Stimulated activated CD8-positive, alpha-beta memory T cell treated with anti-CD3 and anti-CD28 coated beads, Interleukin-7, amount 100 ng/mL, for 1 hour (primary cell): ENCODE measurements at places on chromosomes 4 and X.

DNA sequence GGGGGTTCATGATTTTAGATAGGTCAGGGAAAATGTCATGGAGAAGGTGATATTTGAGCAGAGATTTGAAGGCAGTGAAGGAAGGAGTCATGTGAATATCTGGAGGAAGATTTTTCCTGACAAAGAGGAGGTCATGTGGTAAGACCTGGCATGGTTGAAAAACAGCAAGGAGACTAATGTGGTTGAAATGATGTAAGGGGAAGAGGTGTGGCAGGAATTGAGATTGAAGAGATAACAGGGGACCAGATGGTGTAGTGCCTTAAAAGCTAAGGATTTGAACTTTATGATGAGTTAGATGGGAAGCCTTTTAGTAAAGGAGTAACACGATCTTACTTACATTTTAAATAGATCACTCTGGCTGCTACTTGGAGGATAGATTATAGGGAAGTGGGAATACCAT is 210.9 kb downstream of the RTL9 start:
- no peak for DNase-seq

DNA sequence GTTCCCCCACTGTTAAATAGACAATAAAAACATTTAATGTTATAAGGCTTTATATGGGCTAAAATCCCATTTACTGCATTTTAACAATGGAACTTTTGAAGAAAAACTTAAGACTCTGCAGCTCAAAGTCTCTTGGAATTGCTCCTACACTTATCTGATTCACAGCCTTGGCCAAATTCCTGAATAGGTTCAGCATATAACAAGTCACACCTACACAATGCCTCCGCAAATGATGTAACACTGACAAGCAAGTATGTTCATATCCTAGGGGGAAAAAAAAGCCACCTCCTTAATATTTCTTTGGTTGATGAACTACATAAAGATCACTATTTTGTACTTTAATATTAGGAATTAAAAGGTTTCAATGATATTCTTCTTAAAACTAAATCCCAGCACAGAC is 34.5 kb downstream of the RPS6KA6 start:
- no peak for DNase-seq

DNA sequence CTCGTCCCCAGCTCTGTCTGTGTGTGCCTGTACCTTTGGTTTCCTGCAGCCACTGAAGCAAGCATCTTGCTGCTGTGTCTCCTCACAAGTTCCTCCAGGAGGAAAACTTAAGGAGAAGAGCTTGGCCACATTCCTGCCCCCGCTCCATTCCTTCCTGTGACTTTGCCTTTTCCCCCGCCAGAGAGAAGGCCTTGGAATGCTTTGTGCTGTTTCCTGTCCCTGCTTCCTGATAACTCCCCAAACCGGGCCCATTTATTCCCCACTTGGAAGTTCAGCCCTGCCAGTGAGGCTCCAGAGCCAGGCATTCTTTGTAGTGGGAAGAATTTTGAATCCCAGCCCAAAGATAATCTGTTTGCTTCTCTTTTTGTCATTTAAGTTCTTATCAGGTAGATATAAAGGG is 33.1 kb downstream of the SMIM10L2A start:
- no peak for DNase-seq

DNA sequence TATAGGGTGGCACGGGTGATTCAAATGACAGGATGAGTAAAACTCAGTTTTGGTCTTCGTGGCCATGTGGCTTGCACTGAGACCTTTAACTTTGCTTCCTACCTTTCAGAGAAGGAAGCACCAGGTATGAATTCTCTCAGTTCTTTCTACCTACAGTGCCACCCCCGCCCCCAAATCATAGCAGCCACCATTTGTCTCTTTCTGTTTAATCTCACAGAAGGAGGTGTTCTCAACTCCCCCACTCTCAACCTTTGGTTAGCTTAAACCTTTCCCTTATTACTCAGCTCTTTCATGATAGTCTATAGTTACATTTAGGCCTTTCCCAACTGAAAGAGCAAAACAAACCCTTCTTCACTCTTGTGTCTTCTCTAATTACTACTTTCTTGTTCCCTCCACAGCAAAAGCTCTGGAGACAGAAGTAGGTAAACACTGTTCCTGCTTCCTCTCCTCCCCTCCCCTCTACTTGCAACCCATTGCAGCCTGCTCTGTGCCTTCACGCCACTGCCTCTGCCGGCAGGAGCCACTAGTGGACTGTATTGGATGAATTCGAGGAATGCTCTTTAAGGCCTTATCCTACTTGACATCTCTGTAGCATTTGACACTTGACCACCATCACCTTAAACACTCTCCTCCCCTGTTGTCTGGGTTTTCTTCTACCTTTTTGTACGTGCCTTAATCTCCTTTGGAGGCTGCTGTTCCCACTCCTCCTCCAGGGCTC is 123.7 kb downstream of the AFF1 start:
- no peak for DNase-seq

- no peak for DNase-seq
Observed at GRCh38 chrX:27863809-27864208, 56.0 kb downstream of the MAGEB10 start.

DNA sequence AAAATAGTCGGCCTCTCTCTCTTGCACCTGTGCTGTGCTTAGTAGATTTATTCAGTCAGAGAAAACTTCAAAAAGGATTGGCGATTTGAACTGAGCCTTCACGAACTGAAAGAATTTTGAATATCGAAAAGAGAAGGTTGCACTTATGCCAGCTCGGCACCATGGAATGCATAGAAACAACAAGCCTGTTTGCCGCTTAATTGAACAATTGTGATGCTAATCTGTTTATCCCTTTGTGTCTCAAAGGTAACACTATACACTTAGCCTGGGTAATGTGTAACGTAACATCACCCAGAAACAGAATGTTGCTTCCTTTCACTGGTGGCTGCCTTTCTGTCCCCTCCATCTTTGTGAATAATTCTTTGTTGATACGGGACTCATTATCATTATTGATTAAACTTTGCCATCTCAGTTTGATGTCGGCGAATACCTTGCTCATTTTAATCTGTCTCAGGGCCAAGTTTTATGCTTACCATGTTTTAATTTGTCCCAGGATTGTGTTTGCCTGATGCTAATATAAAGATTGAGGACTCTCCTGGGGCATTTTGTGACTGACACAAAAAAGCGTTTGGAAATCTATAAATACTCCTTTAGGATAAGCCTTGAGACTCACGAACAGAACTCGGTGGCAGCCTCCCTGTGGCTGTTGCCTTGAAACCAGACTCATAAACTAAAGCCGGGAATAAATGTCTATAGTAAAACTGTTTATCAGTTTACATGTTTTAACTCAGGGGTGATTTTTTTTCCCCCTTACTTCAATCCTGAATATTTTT is 400.5 kb downstream of the RAPGEF2 start:
- no peak for DNase-seq
